ENCODE measurements at places on chromosomes 16 and 17.
A peak's percentile ranks its signal among the peaks of the same experiment; 100 is the strongest.

- no peak for DNase-seq
Measured at GRCh38 chr17:28131599-28131998, 89.1 kb downstream of the NLK start.

GRCh38 chr17:31564291-31564690, 172.8 kb downstream of the RAB11FIP4 start:
- no peak for DNase-seq

- no peak for DNase-seq
Measured at GRCh38 chr16:6725634-6726331, 606.9 kb upstream of the RBFOX1 start.

- peak; percentile 36 for DNase-seq
Measured at GRCh38 chr17:74452841-74453661, 13.4 kb upstream of the CD300A start.

GRCh38 chr17:79490530-79490929, 120.3 kb downstream of the RBFOX3 start:
- no peak for DNase-seq

Measured in WTC11 (cell line).